ENCODE measurements at places on chromosomes 11 and 22. TPM values are rescaled to one million over a fixed set of nuclear protein-coding genes. Genes with fewer than 3 reads are reported as not detected.
A peak's percentile ranks its signal among the peaks of the same experiment; 100 is the strongest.

The PDE3B gene
- 34.5 TPM for total RNA-seq

- H3K27me3 ChIP-seq = no peaks in the 10 kb centered on the region
- H3K36me3 ChIP-seq = no peaks in the 10 kb centered on the region
- no peak for DNase-seq
- H3K4me1 ChIP-seq = no peaks in the 10 kb centered on the region
- H3K4me3 ChIP-seq = no peak overlapping the region
- H3K27ac ChIP-seq = no peak overlapping the region
Observed at GRCh38 chr22:45450921-45451651, 37.6 kb downstream of the RIBC2 start.

GRCh38 chr11:64049509-64049908 is 13.8 kb downstream of the FLRT1 start:
- no peak overlapping the region for H3K27ac ChIP-seq
- DNase-seq = no peak
- H3K27me3 ChIP-seq = no peaks in the 10 kb centered on the region
- no peaks in the 10 kb centered on the region for H3K4me1 ChIP-seq
- H3K4me3 ChIP-seq = no peak overlapping the region

GRCh38 chr11:13221722-13222121 is 55.9 kb upstream of the BMAL1 start:
- no peak overlapping the region for H3K4me3 ChIP-seq
- no peaks in the 10 kb centered on the region for H3K27me3 ChIP-seq
- no peaks in the 10 kb centered on the region for H3K4me1 ChIP-seq
- no peak overlapping the region for H3K27ac ChIP-seq
- DNase-seq = no peak
- H3K36me3 ChIP-seq = no peaks in the 10 kb centered on the region

DNA sequence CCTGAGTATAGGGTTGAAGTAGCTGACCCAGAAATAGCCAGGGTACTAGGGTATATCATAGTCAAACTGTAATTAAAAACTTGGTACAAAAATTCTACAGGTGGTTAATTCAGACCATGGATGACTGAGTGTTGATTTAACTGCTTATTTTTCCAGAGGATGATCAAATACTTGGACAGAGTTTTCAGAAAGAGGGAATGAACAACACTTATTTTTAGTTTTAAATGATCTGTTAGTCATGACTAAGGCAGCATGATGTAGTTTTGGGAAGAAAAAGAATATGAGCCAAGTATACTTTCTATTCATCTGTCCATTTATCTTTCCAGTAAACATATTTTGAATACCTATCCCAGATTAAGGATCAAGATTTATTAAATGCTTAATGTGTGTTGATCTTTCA is 19.8 kb upstream of the CCDC89 start:
- H3K27me3 ChIP-seq = no peaks in the 10 kb centered on the region
- H3K27ac ChIP-seq = no peak overlapping the region
- H3K36me3 ChIP-seq = peaks cover 16% of the 10 kb centered on the region

The MRGPRX3 gene
- total RNA-seq = not detected

DNA sequence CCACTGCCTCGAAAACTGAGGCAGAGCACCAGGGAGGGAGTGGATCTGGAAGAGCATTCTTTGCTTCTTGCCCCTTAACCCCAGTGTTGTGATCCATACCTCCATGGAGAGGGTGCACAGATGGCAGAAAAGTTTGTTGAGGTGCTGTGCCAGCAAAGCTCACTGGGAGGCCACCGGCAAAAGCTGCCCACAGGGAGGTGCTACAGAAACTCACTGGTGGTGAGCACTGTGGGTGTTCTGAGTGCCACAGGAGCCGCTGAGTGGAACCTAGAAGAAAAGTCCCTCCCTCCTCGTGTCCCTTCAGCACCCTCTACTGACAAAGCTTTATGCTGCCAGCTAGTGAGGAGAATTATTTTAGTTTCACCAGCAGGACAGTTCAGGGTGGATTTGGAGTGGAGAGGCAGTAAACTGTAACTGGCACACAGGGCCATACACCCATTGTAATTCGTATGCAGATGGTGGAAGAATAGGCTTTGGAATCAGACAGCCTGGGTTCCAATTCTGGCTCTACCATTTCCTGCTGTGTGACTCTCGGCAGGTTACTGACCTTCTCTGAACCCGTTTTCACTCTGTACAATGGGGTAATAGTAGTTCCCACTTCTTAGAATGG is 84.6 kb downstream of the SWAP70 start:
- no peak overlapping the region for H3K27ac ChIP-seq
- no peaks in the 10 kb centered on the region for H3K27me3 ChIP-seq
- H3K4me1 ChIP-seq = peaks cover 10% of the 10 kb centered on the region
- peaks cover 9% of the 10 kb centered on the region for H3K36me3 ChIP-seq
- H3K4me3 ChIP-seq = no peak overlapping the region
- peak; percentile 80 for DNase-seq

The NCAM1 gene
- total RNA-seq = 129 TPM

The NLRP14 gene
- total RNA-seq = not detected

- no peak overlapping the region for H3K4me3 ChIP-seq
- peaks cover 2% of the 10 kb centered on the region for H3K4me1 ChIP-seq
- no peak for DNase-seq
- H3K36me3 ChIP-seq = no peaks in the 10 kb centered on the region
Observed at GRCh38 chr11:8025123-8025522, 38.0 kb downstream of the EIF3F start.

DNA sequence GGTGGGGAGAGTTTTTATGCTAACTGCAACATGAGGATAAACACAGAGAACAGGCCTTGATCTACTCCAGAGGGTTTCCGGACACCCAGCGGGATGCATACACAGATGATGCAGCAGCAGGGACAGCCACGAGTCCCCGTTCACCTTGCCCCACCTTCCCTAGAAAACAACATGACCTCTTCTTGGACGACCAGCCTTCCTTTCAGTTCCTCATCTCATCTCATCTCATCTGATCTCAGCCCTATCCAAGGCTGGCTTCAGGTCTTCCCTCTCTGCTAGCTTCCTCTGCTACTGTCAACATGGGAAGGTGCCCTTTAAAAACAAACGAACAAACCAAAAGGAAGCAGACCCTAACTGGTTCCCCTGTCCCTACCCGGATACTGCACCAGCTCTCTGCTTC is 1356.2 kb downstream of the TBC1D22A start:
- H3K27ac ChIP-seq = no peak overlapping the region
- H3K4me3 ChIP-seq = no peak overlapping the region
- H3K36me3 ChIP-seq = no peaks in the 10 kb centered on the region
- H3K4me1 ChIP-seq = no peaks in the 10 kb centered on the region
- H3K27me3 ChIP-seq = no peaks in the 10 kb centered on the region

The CDCA5 gene
- total RNA-seq = 3.8 TPM

The DRD4 gene
- 1.2 TPM for total RNA-seq

The CHST1 gene
- total RNA-seq = not detected

- no peak for DNase-seq
- H3K27ac ChIP-seq = no peak overlapping the region
Observed at GRCh38 chr11:81634483-81634882, 1099.2 kb downstream of the FAM181B start.

- no peaks in the 10 kb centered on the region for H3K27me3 ChIP-seq
- no peak overlapping the region for H3K4me3 ChIP-seq
- no peaks in the 10 kb centered on the region for H3K36me3 ChIP-seq
- no peak overlapping the region for H3K27ac ChIP-seq
- DNase-seq = no peak
Observed at GRCh38 chr11:69563946-69564775, 76.8 kb upstream of the CCND1 start.
